ENCODE measurements at places on chromosomes 11 and 22.

GRCh38 chr11:117700551-117700950 is 96.5 kb downstream of the DSCAML1 start:
- DNase-seq, result no peak

DNA sequence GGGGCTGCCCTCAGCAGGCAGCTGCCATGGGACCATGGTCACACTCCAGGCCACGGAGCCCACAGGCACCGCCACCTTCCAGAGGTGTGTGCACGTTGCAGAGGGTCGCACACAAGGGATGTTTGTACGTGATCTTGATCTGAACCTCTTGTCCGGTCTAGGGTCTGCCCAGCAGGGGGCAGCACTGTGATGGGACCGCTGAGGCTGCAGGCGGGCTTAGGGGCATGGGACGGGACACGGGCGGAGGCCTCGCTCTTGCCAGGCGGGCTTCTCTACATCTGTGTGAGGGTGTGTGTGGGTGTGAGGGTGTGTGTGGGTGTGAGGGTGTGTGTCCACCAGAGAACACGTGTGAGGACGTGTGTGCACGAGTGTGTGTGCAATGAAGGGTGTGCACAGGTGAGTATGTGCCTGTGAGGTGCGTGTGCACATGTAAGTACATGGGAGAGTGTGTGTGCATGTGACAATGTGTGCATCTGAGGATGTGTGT is 52.4 kb downstream of the CACNA1I start:
- peak; percentile 46 for DNase-seq

- DNase-seq, result no peak
Measured at GRCh38 chr11:93526346-93526633, 16.9 kb downstream of the SMCO4 start.

DNA sequence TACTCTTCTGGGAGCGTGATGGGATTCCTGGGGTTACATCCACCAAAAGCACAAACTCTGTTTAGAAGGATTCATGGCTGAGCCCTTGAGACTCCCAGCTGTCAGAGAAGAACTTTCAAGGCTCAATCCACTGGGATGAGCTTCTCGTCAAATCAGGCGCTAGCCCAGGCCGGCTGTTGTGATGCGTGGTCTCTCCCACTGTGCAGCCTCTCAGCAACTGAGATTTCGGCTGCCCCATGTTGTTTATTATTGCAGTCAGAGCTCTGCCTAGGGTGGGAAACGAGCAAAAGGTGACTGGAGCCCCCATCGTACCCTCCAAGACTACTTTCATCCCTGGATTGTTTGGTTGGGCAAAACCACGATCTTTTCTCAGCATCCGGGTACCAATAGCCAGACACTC is 251.6 kb downstream of the ETS1 start:
- no peak for DNase-seq

DNA sequence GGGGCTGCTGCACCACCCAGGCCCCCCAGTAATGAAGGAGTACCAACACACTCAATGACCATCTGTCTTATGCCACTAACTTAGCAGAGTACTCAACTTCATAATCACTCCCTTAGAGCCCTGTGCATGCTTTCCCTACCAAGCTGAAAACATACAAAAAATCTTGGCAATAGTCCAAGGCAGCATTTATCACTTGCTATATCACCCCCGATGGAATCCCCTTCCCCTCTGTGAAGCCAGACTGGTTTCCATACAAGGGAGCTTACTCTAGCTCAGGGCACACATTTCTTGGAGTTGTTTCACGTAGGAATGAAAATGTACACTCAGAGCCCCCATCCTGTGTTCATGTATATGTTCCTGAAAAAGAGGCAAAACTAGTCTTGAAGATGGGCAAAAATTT is 301.3 kb upstream of the TENM4 start:
- DNase-seq, result no peak

Data from stimulated activated CD8-positive, alpha-beta memory T cell treated with anti-CD3 and anti-CD28 coated beads, Interleukin-2, amount 100 ng/mL, for 1 hour (primary cell).